ENCODE measurements at places on chromosomes 7 and 10.

GRCh38 chr7:112855227-112855626 is 65.0 kb upstream of the TMEM168 start:
- DNase-seq, result no peak

- no peak for DNase-seq
These were observed 6.4 kb downstream of the FBH1 start for GRCh38 chr10:5896208-5897052.

- no peak for DNase-seq
These were observed 197.9 kb upstream of the BMPER start for GRCh38 chr7:33707427-33707826.

DNA sequence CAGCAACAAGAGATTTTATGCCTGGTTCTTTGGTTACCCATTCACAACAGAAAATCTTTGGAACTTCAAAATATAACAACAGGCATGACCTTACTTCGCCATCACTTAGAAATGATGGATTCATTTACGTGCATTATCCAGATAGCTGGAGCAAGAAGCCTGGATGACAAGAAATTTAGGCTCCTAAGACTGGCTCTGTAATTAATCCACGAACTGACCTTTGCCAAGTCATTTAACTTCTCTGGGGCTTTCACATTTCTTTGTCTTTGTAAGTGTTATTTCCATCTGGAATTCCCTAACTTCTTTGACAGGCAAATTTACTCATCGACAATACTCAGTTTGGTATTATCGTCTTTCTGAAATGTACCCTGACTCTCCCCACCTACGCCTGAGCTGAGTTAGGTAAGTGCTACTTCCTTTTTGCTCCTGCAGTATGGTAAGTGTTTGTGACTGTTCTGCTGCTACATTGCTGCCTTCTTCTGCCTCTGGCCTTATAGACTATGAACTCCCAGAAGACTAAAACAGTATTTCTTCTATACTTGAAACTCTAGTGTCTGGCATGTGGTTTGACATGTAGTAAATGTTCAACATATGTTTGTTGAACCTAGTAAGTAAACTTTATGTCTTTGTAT is 5.5 kb upstream of the MDFIC start:
- no peak for DNase-seq

- no peak for DNase-seq
These were observed 11.0 kb downstream of the TWIST1 start for GRCh38 chr7:19106241-19107080.

- no peak for DNase-seq
These were observed 26.1 kb downstream of the CREB3L2 start for GRCh38 chr7:137975768-137976167.

DNA sequence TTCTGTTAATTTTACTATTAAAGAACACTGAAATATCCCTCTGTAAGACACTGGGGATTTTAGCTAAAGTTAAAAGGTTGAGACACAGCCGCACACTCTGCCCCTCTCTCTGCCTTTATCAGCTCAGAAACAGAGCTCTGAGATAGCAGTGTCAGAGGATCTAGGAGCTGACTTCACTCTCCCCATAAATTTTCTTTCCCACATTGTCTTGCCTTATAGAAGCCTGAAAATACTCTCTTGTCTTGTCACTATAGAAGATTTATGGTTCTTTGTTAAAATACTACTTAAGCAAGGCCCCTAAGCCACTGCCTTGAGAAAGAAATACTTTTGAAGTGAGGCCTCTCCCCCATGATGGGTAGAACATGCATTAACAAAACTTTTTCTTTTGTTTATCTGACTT is 105.7 kb upstream of the C10orf90 start:
- DNase-seq, result no peak

GRCh38 chr10:76626386-76626785 is 1011.2 kb downstream of the KCNMA1 start:
- DNase-seq, result no peak

DNA sequence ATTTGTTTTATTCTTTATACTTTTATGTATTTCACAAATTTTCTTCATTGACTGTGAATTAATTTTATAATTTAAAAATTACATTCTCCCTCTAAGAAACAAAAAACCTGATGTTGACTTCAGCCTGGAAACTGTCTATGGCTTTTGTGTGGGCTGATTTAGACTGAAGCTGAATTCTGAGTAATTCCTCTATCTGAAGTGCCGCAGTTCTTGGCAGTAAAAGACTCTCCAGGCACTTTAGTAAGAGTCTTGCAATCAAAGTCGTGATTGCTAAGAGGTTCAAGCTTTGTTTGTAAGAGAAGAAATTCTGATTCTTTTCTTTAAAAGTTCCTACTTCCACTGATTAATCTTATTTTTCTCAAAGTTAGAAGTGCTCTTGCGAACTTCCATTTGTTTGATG is 3.4 kb upstream of the CEP41 start:
- no peak for DNase-seq

DNA sequence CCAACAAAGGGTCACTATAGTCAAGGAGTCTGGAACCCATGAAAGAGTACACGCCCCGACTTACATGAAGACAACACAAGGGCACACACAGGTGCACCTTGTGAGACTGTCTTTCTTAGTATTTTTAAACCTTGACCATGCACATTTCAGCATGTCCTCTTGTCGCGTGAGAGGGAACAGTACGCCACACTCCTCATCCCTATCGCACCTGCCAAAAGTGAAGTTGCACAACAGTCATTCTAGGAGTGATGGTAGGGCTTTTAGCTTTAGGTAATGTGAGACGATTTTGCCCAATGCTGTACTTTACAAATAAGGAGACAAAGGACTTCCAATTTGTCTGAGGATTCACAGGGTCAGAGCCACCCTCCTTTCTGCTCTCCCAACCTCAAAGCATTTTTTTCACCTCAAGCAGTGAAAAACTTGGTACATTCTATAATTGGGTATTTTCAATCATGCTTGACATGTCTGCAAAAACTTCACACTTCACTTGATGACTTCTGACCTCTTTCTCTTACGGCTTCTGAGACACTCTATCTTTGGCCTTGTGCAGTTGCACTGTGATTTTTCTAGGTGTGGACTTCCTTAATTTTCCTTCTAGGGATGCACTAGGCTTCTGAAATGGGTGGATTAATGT is 173.9 kb upstream of the GRB10 start:
- DNase-seq, result no peak

DNA sequence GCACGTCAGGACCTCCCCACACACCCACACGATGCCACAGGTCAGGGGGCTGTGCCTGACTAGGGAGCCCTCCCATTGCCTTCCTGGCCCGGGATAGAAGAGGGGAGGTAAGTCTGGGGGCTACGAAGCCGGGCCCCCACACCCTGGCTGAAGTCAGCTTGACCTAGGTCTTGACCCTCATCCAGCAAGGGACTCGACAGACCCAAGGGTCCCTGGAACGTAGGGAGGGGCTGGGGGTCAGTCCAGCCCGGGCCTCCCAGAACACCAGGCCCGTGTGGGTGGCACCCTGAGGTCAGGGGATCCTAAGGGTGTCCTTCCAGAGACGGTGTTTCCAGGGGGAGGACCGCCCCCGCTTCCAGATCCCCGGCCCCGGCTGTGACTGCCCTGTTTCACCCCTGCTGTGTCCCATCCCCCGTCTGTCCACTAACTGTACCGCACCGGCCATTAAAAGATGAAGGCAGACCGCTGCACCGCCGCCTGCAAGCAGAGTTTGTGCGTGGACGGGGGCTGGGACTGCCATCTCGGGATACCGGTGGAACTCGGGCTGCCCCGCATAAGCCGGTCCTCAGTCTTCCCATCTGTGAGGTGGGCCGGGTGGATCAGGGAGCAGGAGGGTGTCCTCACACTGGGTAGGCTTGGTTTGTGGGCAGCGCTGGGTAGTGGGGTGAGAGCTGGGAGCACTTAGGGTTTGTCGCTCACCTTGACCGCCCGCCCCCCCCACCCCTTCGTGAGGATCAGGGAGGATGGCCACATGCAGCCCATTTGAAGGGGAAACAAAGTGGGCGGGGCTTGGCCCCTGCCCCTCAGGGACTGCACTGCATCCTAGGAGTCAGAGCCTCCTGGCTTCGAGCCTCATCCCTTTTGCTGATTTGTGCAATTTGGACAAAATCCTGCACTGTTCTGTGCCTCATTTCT is 21.1 kb downstream of the SLC29A4 start:
- DNase-seq, result no peak

- no peak for DNase-seq
These were observed 92.6 kb upstream of the RNF32 start for GRCh38 chr7:156547884-156548561.

- no peak for DNase-seq
These were observed 11.7 kb downstream of the TLL2 start for GRCh38 chr10:96501985-96502384.

- no peak for DNase-seq
These were observed 2.5 kb downstream of the FZD1 start for GRCh38 chr7:91266689-91267090.

DNA sequence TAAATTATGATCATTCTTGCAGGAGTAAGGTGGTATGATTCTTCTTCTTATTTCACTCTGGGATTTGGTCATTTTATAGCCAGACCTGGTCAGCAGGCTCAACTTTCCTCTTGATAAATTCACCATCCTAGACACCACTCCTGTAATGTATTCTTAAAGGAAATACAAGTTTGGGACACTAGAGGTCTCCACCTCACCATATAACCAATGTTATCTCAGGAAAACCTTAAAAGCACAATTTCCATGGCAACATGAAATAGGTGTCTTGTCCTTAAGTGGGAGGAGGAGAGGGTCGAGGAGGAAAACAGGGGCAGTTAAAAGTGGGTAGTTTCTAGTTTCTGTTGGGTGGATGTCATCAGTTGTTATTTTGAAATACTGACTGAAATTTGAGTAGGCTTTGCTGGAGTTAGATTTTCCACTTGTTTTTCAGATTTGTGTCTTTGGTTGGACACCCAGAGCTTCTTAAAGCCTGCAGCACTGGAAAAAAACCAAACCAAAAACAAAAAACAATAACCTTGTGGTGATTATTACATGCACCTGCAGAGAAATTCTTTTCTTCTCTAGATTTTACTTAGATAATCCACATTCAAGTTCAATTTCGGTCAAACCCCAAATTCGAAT is 163.1 kb downstream of the PRKCQ start:
- DNase-seq, result no peak

- no peak for DNase-seq
These were observed 451.0 kb upstream of the GALNT17 start for GRCh38 chr7:70680743-70681468.

- DNase-seq, result no peak
These were observed 54.4 kb downstream of the PRKCQ start for GRCh38 chr10:6525599-6526165.

DNA sequence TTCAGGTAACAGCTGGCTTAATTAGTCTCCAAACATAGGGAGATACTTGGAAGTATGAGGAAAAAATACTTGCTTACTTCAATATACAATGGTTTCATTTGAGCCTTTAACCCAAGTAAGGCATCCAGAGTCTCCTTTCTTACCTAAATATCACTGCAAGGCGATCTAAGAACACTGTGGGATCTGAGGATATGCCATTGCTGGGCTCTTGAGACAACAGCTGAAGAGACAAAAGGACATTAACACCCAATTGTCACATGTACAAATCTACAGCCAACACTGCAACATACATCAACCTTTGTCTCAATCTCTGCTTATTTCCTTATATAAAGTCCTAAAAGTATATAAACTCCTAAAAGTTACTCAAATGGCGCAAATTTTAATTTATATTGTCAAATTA is 44.4 kb downstream of the IRF5 start:
- no peak for DNase-seq

DNA sequence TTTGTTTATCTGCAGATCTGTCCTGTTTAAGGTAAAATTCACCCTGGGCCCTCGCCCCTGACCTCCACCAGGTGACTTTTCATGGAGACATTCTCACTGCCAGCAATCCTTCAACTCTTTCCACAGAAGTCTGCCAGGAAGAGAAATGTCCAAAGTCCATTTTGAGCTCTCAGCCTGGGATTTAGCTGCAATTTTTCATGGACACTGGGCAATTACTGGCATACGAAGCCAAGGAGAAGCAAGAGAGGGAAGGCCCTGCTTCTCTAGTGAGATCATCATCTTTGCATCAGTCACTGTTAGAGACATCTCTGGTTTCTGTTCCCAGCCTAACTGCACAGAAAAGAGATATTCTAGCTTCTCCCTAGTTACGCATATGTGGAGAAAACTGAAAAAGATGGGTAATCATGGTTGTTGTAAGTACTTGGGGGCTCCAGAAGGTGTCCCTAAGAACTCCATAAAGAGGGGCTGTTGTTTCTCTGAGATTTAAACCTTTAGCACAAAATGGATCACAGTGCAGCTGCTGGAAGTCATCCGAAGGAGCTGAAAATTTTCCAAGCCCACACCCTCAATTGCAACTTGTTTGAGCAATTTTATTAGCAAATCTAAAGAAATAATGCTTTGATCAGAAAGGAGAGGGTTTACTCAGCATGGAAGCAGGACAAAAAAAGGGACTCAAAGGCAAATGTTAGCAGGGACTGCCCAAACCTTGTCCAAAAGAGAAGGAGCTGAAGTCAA is 168.9 kb downstream of the SNX10 start:
- no peak for DNase-seq

- DNase-seq, result no peak
These were observed 52.3 kb downstream of the TPST1 start for GRCh38 chr7:66257481-66257880.

- no peak for DNase-seq
These were observed 470.8 kb upstream of the ADARB2 start for GRCh38 chr10:2208106-2208505.

DNA sequence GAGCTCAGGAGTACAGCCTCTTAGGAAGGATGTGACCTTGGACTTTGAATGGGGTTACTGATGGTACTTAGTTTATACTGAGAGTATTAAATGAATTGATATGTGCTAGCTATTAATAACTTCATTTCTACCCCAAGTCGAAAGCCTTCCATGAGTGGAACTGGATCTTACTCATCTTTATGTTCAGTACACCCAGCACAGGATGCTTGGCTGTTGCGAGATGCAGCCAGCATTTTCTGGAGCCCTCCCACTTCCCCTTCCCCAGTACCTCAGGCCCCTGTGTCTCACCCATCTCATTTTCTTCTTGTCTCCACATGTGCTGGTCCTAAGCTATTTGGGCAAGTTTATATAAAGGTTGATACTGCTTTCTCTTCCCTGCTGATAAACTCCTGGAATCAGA is 7.2 kb downstream of the UPP1 start:
- no peak for DNase-seq

GRCh38 chr7:129522971-129523340 is 20.6 kb downstream of the SMKR1 start:
- DNase-seq, result no peak

- DNase-seq, result no peak
These were observed 8.2 kb downstream of the TPK1 start for GRCh38 chr7:144827621-144828020.

DNA sequence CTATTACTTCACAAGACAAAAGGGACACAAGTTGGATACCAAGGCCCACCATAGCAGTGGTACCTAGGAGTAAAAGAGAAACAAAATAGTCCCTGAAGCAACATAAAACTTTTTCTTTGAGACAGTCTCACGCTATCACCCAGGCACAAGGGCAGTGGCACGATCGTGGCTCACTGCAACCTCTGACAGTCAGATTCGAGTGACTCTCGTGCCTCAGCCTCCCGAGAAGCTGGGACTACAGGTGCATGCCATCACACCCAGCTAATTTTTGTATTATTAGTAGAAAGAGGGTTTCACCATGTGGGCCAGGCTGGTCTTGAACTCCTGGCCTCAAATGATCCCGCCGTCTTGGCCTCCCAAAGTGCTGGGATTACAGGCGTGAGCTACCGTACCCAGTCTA is 59.0 kb upstream of the KCNMA1 start:
- DNase-seq, result no peak

Measured in HS-5 (cell line).